ENCODE measurements at places on chromosomes 5 and 9.

DNA sequence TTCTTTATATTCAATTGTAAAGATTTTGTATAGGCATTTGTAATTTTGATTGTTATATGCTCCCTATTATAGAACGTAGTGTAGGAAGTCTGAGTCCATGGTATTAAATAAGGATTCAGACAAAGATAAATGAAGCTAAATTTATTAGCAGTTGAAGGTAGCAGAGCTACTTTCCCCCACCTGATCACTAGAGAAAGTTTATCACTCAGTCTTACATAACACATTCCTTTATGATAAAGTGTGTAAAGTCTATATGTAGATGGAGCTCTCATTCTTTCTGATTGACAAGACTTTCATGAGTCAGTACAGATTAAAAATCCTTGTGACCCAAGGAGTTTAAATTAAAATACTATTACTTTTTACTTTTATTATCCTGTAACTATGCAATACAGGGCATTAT lies 2.3 kb upstream of the MIER3 start:
- DNase-seq: no peak

DNA sequence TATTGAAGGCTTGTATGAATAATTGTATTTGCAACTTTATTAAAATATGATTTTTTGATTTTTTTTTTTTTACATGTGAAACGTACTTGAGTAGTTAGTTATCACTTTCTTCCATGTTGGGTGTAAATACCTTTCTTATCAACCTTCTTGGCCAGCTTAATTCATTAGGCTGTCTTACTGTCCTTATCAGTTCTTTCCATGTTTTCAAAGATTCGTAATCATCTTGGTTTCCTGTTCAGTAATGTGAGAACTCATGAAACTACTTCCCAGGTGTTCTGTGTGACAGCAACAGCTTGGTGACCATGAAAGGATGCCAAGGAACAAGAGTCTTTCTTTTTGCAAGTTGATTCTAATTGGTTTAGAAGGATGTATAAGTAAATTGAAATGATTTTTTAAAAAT lies 100.0 kb downstream of the ADGRV1 start:
- no peak for DNase-seq

- no peak for DNase-seq
Observed at GRCh38 chr5:176985516-176985915, 21.1 kb downstream of the UIMC1 start.

- DNase-seq: no peak
Observed at GRCh38 chr5:176959051-176959450, 47.5 kb downstream of the UIMC1 start.

- DNase-seq: no peak
Observed at GRCh38 chr9:127273326-127273725, 8.8 kb downstream of the GARNL3 start.

DNA sequence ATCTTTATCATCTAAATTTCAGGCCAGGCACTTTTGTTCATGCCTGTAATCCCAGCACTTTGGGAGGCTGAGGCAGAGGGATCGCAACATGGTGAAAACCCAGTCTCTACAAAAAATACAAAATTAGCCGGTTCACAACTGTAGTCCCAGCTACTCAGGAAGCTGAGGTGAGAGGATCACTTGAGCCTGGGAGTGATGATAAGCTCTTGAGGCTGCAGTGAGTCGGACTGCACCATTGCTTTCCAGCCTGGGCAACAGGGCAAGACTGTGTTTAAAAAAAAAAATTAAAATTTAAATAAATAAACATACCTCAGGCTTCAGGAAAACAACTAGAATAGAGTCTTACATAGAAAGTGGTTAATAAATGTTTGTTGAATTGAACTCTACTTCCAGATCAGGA lies 147.4 kb downstream of the AGTPBP1 start:
- no peak for DNase-seq

- DNase-seq: no peak
Observed at GRCh38 chr5:159405611-159406031, 75.3 kb upstream of the IL12B start.

DNA sequence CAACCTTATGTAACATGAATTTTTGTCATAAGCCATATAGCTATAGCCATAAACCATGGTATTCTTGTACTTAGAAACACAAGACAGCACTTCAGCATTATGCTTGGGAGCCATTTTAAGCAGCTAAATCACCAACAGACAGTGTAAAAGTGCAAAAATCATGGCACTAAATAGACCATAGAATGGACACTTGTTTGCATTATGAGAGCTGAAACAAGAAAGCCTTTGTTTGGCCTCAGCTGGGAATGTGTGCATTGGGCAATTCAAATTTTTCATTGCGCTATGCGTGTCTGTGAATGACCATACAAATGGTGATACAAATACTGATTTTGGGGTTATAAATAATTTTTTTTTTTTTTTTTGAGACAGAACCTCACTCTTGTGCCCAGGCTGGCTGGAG lies 23.7 kb downstream of the KDM4C start:
- DNase-seq: no peak

- no peak for DNase-seq
Observed at GRCh38 chr5:150593996-150594395, 46.5 kb upstream of the SYNPO start.

- no peak for DNase-seq
Observed at GRCh38 chr5:66362687-66363086, 218.6 kb downstream of the SREK1 start.

GRCh38 chr5:157502143-157502647 lies 42.2 kb downstream of the NIPAL4 start:
- DNase-seq: no peak

- DNase-seq: peak; percentile 86
Observed at GRCh38 chr5:141636413-141637122, at the start of the genes HDAC3 and RELL2. Gene HDAC3, minus strand, starts transcription at chr5:141636849. Its CDS starts 59 bp downstream, at chr5:141636790. Gene RELL2, plus strand, starts transcription at chr5:141636997. Its CDS starts 1,229 bp downstream, at chr5:141638226.

GRCh38 chr9:37952731-37953130 lies 48.8 kb upstream of the SLC25A51 start:
- no peak for DNase-seq

DNA sequence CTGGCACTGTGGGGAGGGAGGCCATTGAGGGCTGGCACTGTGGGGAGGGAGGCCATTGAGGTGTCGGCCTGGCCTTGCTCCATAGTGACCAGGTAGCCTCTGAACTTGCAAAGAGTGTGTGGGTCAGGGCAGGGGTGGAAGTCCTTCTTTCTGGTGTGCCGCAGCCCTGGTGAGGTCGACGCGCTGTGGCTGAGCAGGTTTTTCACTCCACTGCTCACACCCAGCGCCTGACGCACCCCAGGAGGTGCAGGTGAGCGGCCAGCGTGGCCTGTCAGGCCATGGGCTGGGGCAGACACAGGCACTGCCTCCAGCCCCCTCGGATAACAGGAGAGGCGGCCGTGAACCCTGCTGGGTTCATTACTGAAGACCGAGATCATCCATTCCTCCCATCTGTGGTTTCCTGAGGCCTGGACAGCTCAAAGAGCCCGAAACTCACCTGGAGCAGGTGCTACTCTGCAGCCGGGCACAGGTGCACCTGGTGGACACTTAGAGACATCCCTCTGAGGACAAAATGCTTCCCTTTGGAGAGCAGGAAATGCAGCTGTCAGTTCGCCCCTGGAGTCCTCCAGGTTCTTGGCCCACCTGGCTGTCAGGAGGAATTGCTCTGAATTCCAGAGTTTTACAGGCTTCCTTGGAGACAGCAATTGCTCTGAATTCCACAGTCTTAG lies 32.4 kb downstream of the LHX3 start:
- DNase-seq: no peak

- DNase-seq: no peak
Observed at GRCh38 chr5:90518661-90519060, 10.7 kb downstream of the LYSMD3 start.

- DNase-seq: no peak
Observed at GRCh38 chr5:56703952-56704351, 111.4 kb upstream of the MAP3K1 start.

DNA sequence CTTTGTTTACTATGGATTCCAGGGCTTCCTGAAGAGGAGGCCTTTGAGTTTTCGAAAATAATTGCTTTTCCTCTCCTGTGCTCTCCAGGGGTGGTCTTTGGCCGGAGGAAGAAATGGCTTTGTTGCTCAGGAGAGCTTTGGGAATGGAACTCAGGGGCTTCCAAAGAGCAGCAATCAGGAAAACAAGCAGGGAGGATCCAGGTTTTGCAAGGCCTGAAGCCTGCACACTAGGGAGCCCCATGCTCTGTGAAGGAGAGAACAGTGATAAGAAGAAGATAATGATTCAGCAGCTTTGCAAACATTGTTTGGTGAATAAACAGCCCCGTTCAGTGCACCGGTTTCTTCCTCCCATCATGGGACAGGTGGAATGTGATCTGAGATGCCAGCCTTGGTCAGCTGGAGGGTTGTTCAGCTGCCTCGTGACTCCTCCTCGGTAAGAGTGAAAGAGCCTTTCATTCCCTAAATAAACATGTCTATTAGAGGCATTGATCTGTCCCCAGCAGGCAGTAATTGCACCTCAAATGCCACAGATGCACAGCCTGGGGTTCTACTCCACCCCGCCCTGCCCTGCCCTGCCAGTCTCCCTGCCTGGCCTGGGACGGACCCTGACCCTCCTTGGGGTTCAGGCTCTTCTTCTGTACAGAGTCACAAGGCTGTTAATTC lies 11.5 kb upstream of the ALDH1B1 start:
- DNase-seq: no peak

GRCh38 chr5:54184806-54185205 lies 125.6 kb downstream of the ARL15 start:
- DNase-seq: no peak

- DNase-seq: no peak
Observed at GRCh38 chr9:138103849-138104206, 226.2 kb downstream of the CACNA1B start.

GRCh38 chr9:93361995-93362394 lies 89.5 kb upstream of the FAM120A start:
- no peak for DNase-seq

GRCh38 chr5:107567901-107568671 lies 102.7 kb downstream of the EFNA5 start:
- no peak for DNase-seq

DNA sequence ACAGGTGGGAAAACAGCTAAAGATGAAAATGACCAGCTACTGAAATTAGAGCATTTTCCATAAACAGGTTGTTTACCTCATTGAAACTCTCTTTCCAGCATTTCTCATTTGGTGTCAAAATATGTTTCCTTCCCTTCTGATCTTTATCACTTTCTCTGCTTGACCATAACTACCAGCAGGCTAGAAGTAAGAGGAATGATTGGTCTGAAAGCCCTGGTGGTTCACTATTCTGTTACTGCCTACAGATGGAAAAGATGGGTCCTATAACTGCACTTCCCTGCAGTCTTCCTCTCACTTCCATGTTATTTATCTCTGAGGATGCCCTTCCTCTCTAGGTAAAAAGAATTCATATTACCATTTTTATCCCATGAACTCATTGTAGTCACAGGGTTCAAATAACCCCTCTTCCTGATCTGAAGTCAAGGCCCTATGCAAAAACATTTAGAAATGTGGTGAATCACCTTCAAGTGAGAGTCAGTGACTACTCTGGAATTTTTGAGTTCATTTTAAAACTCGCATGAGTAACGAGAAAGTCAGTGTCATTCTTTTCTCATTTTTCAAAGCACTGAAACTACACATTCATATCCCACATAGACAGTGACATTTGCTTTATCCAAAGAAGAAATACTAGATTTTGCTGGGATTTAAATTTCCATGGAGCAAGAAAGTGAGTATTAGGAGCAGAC lies 51.7 kb downstream of the ZNF474 start:
- no peak for DNase-seq

DNA sequence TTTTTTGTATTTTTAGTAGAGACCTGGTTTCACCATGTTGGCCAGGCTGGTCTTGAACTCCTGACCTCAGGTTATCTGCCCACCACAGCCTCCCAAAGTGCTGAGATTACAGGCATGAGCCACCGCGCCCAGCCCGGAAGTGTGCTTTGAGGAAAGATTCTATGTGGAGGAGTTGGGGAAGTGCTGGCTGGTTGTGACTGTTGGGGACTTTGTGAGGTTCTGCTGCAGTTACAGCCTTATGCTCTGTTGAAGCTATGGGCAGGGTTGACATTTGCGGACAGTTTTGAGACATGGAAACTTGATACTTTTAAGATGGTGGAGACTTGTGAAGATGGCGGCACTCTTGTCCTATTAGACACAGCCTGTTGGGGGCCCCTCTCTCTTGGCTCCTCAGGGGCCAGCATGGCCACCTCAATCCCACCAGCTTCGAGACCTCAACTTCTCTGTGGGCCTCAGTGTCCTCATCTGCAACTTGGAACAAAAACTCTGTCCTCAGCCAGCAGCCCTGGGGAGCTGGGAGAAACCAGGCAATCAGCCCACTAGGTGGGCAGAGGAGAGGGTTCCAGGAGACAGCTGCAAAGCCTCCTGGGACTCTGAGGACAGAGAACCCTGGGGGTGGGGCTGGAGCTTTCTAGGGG lies 24.9 kb downstream of the C9orf50 start:
- DNase-seq: no peak

DNA sequence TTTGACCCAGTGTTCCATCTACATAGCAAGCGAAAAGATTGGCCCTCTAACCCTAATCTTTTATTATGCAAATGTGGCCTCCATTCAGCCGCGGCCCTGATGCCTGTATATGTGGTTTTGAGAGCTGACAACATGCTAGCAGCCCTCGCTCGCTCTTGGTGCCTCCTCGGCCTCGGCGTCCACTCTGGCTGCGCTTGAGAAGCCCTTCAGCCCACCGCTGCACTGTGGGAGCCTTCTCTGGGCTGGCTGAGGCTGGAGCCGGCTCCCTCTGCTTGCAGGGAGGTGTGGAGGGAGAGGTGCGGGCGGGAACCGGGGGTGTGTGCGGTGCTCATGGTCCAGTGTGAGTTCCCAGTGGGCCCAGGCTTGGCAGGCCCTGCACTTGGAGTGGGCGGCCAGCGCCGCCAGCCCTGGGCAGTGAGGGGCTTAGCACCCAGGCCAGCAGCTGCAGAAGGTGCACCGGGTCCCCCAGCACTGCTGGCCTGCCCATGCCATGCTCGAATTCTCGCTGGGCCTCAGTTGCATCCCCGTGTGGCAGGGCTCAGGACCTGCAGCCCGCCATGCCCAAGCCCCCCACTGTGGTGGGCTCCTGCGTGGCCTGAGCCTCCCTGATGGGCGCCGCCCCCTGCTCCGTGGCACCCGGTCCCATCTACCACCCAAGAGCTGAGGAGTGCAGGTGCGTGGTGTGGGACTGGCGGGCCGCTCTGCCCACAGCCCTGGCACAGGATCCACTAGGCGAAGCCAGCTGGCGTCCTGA lies 757.5 kb upstream of the CTNND2 start:
- DNase-seq: no peak

DNA sequence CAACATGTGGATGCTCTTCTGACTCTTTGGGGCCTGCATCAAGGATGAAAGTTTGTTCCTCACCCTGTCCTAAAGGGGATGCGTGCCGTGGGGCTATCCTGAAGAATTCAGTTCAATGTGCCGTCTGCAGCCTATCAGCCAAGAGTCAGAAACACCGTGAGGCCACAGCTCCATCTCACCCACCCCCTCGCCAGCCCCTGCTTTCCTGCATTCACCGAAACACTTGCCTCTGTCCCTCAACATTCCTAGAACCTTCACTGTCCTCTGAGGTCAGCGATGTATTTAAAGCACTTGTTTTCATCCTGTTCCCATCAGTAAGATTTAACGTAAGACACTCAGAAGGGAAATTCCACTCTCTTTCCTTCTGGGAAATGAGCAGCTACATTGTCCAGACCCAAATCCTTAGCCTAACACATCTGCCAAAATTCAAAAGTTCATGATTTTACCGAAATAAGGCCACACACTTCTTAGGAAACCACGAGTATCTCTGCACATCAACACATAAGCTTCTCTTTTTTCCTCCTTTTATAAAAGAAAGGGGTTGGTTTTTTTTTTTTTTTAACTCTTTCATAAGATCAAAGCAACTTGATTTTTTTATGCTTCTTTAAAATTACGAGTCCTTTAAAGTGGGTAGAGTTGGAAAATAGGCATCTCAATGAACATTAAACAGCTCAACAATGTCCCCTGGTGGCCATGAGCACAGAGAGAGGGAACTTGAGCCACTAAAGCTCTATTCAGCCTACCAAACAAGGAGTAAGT lies 100.7 kb downstream of the SUSD1 start:
- peak; percentile 50 for DNase-seq

- DNase-seq: peak; percentile 18
Observed at GRCh38 chr5:133944263-133945185, 23.9 kb downstream of the C5orf15 start.
